ENCODE measurements at places on chromosomes 7 and 10.

DNA sequence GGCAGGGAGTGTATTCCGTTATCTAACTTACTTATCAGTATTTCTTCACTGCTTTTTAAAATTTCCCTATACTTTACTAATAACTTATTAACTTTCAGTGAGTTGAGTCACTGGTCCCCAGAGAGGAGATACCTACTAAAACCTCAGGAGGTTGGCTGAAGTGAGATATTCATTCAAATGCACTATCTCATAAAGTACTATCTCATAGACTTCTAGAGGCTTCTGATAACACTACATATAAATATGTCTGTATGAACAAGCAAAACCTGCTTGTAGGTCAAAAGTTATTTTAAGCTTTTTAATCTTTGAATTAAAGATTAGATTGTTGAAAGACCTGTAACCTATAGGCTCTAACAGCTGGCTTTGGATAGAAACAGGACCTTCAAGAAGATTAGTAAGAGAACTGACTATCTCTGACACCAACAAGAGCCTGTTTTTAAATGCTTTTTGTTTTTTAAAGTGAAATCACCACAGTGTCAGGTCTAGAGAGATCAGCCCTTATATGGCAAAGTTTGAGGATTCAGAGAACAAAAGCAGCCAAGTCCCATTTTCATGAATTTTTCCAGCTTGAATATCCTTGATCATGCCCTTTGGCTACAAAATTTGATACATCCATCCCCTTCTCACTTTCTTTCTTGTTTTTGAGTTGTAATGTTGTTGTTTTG, 242.2 kb downstream of the ARL4A start:
- DNase-seq: no peak

DNA sequence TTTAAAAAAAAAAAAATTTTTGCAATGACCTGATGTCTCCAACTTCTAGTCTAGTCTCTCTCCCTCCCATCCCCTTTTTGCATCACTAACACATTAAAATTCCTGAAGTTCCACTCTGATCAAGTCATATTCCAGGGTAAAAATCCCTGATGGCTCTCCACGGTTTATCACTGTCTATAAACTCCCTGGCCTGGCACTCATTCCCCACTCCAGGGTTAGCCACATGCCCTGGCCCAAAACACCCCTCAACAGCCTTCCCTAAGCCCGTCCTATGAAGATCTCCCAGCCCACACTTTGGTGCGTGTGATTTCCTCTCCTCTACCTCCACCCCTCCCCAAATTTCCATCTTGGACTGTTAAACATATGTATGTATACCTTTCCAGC, 125.4 kb downstream of the JAZF1 start:
- no peak for DNase-seq

- no peak for DNase-seq
Observed at GRCh38 chr7:1108264-1108920, 20.5 kb downstream of the GPER1 start.

GRCh38 chr7:5635461-5636445, 145.7 kb downstream of the RNF216 start:
- no peak for DNase-seq

Data from right hindlimb (tissue), 1 donor.